T-helper 1 cell (primary cell): ENCODE measurements at places on chromosomes 1 and 21.

DNA sequence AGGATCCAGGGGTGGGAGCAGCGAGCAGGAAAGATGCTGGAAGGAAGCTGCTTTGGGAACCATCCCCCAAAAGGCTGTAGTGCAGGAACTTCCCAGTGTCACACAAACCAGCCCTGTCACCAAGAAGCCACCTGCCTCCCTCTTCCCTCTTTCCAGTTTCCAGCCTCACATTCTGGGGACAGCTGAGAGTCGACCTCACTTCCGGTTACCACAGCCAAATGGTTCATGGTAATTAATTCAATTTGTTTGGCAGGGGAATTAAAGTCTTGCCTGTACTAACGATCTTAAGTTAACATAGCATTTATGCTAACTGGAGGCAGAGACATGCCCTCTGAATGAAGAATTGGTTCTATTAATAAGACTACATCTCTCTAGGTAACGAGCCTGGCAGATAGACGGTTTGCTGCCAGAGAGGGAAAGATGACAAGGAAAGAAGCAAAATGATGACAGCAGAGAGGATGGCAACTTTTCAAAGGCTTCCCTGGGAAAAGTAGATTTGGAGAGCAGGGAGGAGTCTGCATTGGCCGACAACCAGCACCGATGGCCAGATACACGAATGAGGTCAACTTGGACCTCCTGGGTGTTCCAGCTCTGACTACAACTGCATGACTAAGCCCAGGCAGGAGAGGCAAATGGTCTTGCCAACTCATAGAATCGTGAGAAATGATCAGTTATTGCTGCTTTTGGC is 64.1 kb downstream of the TMCO4 start:
- no peak for DNase-seq

GRCh38 chr1:151993084-151993733 is 450 bp downstream of the S100A10 start:
- no peak for DNase-seq

- DNase-seq: no peak
Observed at GRCh38 chr1:202250982-202251381, 57.4 kb downstream of the LGR6 start.

DNA sequence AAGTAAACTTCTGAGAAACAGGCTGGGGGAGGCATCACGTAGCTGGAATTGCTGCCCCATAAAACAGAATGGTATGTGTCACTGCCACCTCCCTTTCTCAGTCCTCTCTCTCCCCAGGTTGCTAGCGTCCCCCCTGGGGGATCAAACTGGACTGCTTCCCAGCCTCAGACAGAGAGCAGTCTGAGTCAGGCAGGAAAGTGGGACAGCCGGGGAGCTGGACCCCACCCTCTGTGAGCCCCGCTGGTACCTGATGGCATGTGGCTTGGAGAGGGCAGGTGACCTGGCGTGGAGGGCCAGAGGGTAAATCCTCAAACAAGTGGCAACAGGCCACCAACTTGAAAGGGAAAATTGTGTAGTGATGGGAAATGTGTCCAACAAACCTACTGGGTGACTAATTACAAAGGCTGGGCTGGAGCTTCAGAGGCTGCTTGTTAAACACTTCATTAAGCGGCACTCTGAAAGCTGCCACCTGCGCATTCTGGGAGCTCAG is 1.0 kb upstream of the SFN start:
- DNase-seq: no peak

DNA sequence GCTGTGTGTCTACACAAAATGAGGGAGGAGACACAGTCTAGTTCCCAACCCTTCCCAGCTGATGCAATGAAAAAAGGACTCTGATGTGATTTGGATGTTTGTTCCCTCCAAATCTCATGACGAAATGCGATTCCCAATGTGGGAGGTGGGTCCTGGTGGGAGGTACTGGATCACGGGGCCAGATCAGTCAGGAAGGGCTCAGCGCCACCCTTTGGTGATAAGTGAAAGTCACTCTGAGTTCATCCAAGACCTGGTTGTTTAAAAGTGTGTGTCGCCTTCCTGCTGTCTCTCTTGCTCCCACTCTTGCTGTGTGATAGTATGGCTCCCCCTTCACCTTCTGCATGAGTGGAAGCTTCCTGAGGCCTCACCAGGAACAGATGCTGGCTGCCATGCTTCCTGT is 63.2 kb downstream of the GNG4 start:
- DNase-seq: no peak
